ENCODE measurements at places on chromosomes 2 and 18. TPM values are rescaled to one million over a fixed set of nuclear protein-coding genes. Genes with fewer than 3 reads are reported as not detected.

DNA sequence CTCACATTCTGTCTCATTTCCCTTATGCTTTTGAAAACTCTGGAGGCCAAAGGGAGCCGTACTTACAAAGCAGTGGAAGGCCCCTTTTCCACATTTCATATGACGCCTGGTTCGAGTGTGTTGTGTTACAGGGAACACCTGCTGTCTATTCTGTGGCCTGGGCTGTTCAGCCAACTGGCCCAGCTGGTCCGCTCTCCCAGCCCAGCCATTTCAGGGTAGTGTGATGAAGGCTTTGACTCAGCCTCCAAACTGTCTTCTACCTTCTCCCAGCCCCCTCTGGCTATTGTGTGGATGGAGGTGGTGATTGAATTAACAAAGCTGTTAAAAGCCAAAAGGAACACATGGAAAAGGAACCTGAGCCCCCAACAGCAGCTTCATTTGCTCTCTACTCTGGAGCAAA is 233.8 kb downstream of the ICOS start:
- no peak for DNase-seq

GRCh38 chr18:11021477-11021876 is 127.9 kb downstream of the PIEZO2 start:
- no peak for DNase-seq

- DNase-seq: no peak
Observed at GRCh38 chr2:201148434-201148990, 32.5 kb downstream of the CFLAR start.

DNA sequence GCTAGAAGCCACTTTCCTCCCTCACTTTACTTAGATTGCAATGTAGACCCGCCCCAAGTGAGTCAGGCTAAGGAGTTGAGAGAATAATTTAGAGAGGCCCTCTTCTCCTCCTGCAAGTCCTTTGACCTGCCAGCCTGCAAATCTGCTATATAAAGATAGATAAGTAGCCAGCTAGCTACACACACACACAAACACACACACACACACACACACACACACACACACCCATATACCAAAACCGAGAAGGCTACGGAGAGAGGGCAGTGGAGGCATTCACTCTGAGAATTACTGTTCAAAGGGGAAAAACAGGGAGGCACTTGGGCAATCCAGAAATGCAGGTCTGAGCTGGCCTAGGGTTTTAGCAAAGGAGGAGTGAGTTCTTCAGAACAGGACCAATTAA is 23.0 kb upstream of the SMAD7 start:
- DNase-seq: no peak

DNA sequence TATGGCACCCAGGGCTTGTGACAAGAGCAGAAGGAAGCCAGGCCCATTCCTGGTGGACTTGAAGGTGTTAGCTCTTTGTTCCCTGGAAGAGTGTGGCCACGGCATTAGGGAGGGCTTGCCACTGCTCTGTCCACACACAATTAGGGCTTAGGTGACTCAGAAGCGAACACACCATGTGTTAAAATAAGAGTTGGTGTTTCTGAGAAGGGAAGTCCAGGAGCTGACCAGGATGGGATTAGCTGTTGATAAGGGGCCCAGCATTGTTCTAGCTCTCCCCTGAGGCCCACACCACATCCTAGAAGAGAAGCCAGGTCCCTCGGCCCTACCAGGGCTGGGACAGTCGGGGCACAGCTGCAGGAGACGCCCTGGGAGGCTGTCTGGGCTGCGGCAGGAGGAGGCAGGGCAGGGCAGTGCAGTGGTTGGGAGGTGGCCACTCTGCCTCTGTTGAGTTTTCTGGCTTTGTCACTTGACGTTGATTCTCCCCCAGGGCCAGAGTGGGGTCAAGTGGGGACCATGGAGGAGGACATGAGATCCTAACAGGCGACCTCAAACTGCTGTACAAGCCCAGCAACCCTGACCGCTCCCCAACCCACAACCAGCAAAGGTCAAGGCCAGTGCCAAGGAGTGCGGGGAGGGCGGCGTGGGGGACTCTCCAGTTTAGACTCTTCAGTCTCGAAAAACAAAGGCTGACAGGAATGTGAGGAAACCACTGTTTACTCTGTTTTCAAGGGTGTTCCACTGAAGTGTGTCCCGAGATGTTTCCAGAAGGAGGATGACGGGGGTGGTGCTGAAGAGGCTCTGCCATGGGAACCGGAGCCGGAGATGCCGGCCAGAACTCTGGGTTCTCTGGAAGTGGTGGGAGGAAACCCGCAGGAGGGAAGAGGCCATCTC is 16.8 kb downstream of the GNLY start:
- DNase-seq: no peak

- no peak for DNase-seq
Observed at GRCh38 chr18:59048048-59048363, 91.7 kb upstream of the SEC11C start.

GRCh38 chr2:41968182-41968578 is 79.6 kb upstream of the PKDCC start:
- no peak for DNase-seq

DNA sequence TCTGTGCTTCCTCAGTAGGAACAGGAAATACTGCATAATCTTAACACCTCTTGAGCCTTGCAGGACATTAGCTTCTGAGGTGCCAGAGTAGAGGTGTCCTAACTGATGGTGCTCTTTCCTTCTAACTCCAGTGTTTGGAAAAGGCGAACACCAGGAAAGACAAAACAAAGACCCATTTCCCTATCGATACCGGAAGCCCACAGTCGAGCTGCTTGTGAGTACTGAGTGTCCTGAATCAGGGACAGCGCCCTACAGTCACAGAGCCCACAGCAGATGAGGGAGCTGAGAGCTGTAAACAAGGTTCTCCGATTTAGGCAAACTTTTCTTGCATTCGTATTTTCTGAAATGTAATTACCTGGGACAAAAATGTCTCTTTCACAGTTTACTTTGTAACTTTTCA is 50.7 kb downstream of the SLC14A2 start:
- DNase-seq: no peak

- no peak for DNase-seq
Observed at GRCh38 chr2:104733226-104733943, 120.5 kb upstream of the POU3F3 start.

- DNase-seq: no peak
Observed at GRCh38 chr2:223113161-223113560, 61.2 kb downstream of the KCNE4 start.

- DNase-seq: no peak
Observed at GRCh38 chr2:98948956-98949739, 13.1 kb upstream of the CRACDL start.

DNA sequence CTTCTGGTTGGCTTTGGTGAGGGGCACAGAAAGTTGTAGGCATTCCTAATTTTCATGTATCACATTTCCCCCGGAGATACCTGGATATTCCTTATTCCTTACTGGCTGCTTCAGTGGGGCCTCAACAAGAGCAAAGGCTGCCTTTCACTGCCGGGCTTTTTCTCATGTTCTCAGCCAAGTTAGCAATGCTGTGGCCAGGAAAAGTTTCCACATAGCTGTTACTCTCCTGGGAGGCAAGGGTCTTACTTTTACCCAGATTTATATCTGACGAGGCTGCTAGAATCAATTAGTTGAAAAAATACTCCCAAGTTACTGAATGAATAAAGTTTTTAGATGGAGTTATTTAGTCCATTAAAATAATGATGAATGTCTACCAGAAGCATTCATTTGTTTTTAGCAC is 230.5 kb downstream of the ZNF407 start:
- no peak for DNase-seq

GRCh38 chr18:53843763-53844162 is 380.7 kb downstream of the MBD2 start:
- no peak for DNase-seq

GRCh38 chr2:41994233-41994637 is 53.6 kb upstream of the PKDCC start:
- DNase-seq: no peak

DNA sequence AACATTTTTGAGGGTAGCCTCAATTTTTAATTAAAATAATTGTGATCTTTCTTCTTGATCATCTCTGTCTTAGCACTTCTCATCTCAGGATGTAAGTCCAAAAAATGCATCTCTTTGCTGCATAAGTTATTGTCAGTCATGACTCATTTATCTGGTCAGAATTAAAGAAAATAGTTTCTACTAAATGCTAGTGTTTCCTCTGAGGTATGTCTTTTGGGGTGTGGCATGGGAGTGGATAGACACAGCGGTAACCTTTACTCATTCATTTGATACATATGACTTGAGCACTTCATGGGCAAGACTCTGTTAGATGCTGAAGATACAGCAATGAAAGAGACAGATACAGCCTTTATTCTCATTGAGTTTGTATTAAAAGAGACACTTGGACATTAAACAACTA is 284.7 kb downstream of the IRS1 start:
- no peak for DNase-seq

DNA sequence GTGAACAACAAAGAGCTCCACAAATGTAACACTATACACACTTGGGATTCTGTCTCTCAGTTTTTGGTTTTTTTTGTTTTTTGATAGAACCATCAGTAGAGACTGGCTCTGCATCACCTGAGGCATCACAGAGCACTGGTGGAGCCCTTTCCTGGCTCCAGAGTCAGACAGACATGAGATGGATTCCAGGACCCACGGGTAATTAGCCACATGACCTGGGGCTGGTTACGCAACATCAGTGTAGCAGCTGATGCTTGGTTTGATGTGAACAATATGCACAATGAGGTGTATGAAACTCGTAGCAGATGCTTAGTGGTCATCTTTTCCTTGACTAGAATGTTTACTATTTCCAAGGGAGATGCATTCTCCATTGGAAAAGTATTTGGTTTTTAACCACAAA is 40.7 kb downstream of the CMPK2 start:
- no peak for DNase-seq

DNA sequence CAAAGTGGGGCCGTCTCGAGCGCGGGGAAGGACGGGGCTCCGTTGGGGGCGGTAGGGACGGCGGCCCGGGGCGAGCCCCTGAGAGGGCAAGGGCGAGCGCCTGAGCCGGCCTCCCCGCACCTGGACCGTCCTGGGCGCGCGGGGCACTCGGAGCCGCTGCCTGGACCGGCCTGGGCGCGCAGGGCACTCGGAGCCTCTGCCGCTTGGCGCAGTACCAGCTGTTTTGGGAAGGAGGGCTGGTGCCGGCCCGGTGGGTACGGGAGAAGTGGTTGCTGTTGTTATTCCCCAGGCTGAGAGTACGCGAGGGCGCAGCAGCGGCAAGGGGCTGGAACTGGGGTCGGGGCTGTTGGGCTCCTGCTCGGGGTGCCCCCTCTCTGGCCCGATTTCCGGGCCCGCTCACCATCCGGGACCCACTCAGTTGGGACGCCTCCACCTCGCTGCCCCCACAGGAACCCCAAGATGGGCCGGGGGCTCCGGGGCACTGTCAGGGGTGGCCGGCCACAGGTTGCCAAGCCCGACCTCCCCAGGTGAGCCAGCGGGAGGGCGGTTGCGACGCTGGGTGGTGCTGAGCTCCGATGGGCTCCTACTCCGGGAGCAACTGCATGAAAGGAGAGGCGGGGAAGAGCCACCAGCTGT is 579 bp downstream of the ARHGEF4 start:
- DNase-seq: no peak

- no peak for DNase-seq
Observed at GRCh38 chr2:237051861-237052260, 33.8 kb upstream of the COPS8 start.

- no peak for DNase-seq
Observed at GRCh38 chr2:96308248-96308647, 2.9 kb upstream of the SNRNP200 start.

GRCh38 chr2:10324095-10324832 is 21.6 kb downstream of the HPCAL1 start:
- DNase-seq: no peak

DNA sequence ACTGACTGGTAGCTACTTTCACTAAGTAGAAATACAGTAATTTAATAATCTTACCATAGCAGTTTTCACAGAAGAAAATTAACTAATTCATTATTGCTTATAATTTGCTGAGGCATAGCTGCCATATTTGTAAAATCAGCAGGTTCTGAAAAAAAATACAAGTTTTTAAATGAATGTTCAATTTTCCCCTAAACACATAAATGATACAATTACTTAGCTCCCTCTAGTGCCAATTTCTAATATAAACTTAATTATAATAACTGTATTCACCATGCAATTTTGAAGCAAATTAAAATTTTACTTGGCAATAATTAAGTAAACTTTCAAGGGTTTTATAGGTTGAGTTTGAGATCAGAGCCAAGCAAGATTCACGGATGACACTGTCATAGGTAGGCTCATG is 1321.6 kb upstream of the ACVR2A start:
- no peak for DNase-seq

DNA sequence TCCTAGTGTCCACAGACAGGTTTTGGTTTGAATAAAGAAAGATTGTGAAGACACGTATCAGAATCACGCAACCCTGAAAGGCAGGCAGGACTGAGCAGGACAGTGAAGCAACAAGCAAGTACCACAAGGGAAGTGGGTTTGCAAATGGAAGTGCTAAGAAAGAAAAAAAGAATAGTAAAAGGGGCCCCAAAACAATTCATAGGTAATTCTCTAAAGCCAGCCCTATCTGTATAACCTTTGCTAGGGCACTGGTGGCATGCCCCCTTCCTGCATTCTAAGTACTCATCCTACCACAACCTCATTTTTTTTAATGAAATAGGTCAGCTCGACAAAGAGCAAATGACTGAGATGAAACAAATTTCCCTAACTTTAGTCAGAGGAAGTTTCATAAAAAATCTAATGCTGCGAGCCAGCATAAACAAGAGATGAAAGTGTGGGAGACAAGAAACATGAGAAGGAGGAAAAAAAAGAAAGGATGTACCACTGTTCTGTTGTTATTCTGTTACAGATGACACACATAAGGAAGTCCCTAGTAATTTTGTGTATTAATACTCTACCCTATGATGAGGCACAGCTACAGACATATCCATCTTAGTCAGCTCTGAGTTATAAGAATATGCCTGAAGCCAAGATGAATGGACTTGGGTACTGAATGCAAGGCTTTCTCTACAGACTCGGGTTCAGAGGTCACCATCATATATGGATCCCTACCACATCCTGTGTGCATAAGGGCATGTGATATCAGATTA is 32.2 kb downstream of the IKZF2 start:
- DNase-seq: no peak

GRCh38 chr2:126736133-126736874 is 80.3 kb downstream of the GYPC start:
- DNase-seq: no peak

DNA sequence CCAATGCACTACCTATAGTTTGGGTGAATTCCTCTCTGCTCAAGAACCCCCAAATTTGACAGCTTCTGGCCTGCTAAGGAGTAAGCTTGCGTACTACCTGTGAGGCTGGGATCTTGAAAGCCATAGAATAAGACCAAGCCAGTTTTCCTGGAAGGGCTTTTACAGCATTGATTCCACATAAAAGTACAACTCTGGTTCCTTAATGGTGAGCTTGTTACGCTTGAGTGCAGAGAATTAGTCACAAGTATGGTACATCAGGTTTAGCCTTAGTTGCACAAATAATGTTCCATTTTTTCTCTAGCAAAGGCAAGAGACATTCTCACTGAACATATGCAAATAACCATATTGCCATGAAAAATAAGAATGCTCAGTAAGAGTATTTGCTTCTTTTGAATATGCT is 39.1 kb upstream of the STK39 start:
- no peak for DNase-seq

FER1L5 gene
- total RNA-seq: not detected

TNFRSF11A gene
- 3.0 TPM for total RNA-seq

PIEZO2 gene
- 3.5 TPM for total RNA-seq

CTAGE1 gene
- not detected for total RNA-seq

ABHD1 gene
- total RNA-seq: 0.65 TPM

TANC1 gene
- total RNA-seq: 27.7 TPM

ZNG1B gene
- 18.7 TPM for total RNA-seq

IL36A gene
- total RNA-seq: not detected

STON1 gene
- total RNA-seq: 124 TPM

GPR17 gene
- not detected for total RNA-seq

DSG4 gene
- 0.09 TPM for total RNA-seq

FAP gene
- total RNA-seq: 2.8 TPM

MEP1B gene
- not detected for total RNA-seq

TXNDC2 gene
- total RNA-seq: 0.44 TPM

ITSN2 gene
- 73.3 TPM for total RNA-seq
